ENCODE measurements at places on chromosomes 2 and 18.

DNA sequence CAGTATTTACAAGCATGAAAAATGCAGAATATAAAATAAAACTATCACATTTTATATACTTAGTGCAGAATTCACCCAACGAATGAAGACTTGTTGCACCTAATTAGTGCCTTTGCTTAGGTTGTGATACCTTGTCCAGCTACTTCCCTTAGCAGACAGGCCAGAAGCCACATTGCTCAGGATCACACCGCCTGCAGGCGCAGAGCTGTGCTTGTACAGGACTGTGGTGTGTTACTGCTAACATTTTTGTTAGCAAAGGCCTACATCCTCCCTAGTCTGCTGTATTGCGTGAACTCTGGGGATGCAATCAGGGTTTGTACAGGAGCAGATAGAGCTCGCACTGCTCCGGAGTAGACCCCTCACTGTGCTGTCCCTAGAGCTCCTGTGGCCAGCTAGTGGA is 336.9 kb downstream of the CBLN2 start:
- DNase-seq = no peak

GRCh38 chr2:152430876-152431275 is 95.9 kb downstream of the FMNL2 start:
- no peak for DNase-seq

DNA sequence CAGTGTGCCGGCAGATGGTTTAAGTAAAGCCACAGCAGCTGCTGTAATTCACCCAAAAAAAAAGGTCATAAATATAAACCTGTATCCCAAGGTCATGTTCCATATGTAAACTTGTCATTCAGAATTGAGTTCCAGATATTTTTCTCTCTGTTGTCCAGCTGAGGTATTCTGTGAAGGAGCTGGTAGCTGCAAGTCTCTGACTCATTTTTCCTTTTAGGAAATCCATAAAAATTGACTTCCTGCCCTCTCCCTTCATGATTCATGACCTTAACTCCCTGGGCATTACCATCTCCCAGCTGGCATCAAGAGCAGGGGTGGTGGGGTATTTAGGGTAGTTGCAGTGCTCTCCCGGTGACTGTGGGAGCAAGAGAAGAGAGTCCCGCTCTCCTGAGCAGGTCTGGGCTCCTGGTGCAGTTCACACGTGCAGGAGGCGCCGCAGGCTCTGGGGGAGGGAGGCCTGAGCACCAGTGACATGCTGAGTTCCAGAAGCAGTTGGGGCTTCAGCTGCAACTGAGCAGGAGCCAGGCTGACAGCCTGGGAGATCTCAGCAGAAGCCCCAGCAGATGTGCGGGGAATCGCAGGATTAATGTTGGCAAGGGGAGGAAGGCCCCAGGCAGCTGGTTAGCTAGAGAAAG is 192.6 kb downstream of the MGAT5 start:
- DNase-seq = no peak

- DNase-seq = no peak
Measured at GRCh38 chr2:155418753-155419152, 720.3 kb downstream of the KCNJ3 start.

DNA sequence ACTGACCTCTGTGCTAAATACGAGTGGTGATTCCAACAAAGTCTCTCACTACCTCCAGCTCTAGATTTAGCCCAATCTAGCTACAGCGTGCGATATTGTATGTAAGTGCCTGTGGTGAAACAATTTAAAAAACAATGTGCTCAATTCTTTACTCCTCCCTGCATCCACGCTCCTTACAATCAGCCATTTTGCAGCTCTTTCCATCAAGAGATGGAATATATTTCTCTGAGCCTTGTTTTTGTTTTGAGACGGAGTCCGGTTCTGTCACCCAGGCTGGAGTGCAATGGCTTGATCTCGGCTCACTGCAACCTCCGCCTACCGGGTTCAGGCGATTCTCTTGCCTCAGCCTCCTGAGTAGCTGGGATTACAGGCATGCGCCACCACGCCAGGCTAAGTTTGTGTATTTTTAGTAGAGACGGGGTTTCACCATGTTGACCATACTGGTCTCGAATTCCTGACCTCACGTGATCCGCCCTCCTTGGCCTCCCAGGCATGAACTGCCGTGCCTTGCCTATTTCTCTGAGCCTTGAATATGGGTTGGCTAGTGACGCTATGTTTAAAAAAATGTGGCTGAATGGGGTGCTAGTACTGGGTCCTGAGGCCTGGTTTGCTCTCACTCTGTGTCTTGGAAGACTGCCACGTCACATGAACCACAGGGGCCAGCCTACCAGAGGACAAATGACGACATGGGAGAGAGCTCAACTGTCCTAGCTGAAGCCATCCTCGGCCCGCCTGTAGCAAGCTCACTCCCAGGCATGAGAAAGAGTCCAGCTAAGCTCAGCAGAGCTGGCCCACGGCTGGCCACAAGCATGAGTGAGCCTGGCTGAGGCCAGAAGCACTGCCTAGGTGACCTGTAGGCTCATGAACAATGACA is 14.8 kb downstream of the WDFY1 start:
- no peak for DNase-seq

- no peak for DNase-seq
Measured at GRCh38 chr2:146986161-146986560, 858.7 kb upstream of the ACVR2A start.

DNA sequence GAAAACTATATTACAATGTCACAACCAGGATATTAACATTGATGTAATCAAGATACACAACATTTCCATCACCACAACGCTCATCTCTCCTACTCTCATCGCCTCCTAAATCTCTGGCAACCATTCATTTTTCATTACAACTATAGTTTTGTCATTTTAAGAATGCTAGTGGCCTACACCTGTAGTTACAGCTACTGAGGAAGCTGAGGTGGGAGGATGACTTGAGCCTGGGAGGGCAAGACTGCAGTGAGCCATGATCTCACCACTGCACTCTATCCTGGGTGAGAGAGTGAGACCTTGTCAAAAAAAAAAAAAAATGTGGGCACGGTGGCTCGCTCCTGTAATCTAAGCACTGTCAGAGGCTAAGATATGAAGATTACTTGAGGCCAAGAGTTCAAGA is 10.5 kb downstream of the PKP4 start:
- DNase-seq = no peak

DNA sequence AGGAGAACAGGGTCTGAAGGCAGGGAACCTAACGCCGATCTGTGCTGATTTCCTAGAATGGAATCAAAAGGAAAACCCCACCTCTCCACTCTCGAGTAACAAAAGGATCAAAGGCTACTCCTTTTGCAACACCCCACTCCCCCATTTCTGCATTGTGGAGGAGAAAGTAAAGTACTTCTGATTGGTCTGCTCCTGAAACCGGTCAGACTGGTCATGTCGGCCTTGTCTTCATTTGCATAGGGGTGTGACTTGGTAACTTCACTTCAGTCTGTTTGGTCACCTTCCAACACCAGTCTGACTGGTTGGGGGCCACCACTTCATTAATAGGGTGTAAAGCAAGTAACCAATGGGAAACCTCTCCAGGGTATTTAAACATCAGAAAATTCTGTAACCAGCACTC is 771.9 kb downstream of the ERBB4 start:
- DNase-seq = no peak

GRCh38 chr18:3466045-3466444 is 16.1 kb downstream of the TGIF1 start:
- DNase-seq = no peak

DNA sequence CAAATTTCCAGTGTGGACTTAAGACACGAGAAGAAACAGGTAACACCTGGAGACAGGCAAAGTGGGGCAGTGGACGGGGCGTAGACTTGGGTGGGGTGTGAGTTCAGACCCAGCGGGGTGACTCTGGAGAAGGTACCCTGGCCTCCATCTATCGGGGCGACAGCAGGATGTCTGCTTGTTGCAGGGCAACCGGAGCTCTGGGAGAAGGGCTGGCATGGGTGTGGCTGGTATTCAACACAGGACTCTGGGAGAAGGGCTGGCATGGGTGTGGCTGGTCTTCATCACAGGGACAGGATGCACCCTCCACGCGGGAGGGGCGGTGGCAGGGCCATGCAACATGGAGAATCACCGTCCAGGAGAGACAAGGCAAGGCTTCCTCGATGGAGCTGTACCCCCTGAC is 198.5 kb downstream of the HDAC4 start:
- DNase-seq = peak; percentile 8

- no peak for DNase-seq
Measured at GRCh38 chr18:6943143-6943542, 174.5 kb downstream of the LAMA1 start.

DNA sequence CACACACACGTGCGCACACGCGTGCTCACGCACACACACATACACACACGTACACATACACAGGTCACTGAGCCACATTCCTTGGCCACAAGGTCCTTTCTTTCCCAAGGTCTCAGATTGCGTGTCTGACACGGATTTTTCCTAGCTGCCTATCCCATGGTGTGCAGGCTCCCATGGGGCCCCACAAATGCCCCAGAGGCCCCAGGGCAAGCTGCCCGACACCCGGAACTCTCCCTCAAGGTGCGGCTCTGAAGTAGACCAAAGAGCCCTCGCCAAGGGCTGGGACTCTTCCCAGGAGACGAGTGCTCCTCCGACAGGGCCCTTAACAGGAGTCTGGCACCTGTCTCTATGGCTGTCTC is 46.7 kb downstream of the SDC1 start:
- no peak for DNase-seq

DNA sequence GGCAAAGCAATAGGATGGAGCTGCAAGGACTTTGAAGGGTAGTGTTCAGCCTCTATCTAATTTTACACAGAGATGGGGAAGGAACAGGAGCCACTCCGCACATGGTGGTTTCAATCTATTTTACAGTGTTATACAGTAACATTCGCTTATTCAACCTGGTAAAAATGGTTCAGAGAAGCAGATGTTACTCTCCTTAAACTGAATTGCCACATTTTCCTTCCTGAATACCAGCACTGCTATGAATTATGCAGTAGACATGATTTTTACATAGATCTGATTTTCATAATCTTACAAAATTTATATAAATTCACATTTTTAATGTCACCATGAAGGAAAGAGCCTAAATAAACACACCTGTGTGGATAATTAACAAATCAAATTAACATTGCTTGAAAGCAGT is 85.0 kb downstream of the ITGA4 start:
- DNase-seq = no peak

GRCh38 chr2:230939066-230939591 is 14.1 kb upstream of the GPR55 start:
- no peak for DNase-seq
